ENCODE measurements at places on chromosomes 4 and X. TPM values are rescaled to one million over a fixed set of nuclear protein-coding genes. Genes with fewer than 3 reads are reported as not detected.

GRCh38 chr4:3044870-3045819 is 29.2 kb downstream of the HTT-AS start:
- no peak for DNase-seq

Gene PRDM8
- not detected for total RNA-seq

- no peak for DNase-seq
Measured at GRCh38 chr4:105815701-105816100, 79.6 kb upstream of the NPNT start.

Gene VCX3A
- total RNA-seq, result not detected

DNA sequence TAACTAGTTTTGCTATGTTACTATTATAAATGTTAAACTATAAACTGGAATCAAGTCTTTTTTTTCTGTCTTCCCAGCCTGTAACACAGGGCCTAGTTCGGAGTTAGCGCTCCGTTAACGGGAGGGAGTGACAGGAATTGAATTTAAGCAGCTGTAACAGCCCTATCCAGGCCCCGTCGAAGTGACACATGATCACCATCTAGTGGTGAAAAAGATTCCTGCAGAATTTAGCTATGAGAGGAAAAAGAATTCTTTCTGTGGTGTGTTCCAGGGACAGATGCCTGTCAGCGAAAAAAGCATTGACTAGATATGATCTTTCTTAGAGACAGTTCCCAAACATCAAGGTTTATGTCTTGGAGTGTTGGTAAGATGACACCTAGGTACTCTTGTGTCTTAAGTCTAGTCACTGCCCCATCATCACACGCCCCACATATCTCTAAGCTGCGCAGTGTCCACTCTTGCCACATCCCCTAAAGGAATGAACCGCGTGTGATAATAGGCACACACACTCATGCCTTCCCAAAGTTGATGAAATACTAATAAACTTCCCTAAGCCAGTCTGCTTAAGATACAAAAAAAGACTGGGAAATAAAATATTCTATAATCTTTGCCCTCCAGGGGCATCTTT is 2.1 kb downstream of the GAB3 start:
- DNase-seq, result no peak

DNA sequence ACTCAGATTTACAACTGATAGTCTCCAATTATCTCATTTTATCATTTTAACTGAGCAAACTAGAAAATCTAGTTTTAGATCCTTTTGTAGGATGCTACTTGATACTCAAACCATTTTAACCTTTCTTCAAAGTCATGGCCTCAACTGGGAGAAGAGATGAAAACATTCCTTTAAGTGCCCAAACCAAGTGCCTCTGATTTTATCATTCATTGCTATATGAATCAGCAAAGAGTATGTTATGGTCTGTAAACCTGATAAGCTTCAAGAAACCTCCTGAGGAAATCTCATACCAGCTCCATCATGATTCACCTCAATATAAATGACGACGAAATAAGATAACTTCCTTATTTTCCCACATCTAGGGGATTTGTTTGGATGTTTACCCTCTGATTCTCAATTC is 119.9 kb downstream of the FAM13A start:
- no peak for DNase-seq

Gene CITED1
- 1.3 TPM for total RNA-seq

GRCh38 chrX:131216828-131217227 is 72.3 kb downstream of the IGSF1 start:
- DNase-seq, result no peak

Gene H2AZ1
- 430 TPM for total RNA-seq

DNA sequence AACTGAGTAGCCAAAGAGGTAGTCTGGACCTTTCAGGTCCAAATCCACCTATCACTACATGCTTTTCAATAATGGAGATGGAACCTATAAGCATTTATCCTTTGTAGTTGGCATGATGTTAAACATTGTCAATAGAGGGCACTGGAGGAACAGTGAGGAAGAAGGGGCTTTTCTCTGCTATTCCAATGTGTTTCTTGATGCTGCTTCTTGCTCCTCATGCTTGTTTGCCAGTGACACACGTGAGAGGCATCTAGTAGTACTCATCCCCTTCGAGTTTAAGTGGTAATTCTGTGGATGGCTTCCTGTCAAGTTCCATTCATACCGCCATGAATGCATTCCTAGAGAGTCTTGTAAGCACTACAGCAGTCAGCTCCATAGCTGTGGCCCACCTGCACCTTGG is 84.0 kb downstream of the NAA11 start:
- peak; percentile 10 for DNase-seq

DNA sequence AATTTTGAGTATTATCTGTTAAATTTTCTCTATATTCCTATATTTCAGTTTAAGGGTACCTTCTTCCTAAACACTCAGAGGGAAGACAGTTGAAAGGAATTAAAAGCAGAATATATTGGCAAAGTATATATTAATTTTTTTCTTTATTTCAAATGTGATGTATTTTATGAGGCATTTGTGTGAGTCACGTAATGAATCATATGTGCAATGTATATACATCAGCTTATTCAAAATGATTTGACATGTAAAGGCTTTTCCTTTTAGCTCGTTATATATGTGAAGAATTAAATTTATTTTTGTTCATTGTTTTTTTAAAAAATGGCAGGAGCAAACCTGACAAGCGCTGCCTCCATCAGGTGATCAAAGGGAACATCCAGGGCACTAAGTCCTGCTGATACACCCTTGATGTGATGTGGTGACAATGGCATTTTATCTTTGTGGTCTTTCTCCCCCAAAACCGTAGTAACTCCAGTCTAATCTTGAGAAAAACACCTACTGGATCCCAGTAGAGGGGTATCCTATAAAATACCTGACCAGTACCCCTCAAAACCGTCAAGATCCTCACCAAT is 8.9 kb downstream of the WWC2 start:
- DNase-seq, result no peak

DNA sequence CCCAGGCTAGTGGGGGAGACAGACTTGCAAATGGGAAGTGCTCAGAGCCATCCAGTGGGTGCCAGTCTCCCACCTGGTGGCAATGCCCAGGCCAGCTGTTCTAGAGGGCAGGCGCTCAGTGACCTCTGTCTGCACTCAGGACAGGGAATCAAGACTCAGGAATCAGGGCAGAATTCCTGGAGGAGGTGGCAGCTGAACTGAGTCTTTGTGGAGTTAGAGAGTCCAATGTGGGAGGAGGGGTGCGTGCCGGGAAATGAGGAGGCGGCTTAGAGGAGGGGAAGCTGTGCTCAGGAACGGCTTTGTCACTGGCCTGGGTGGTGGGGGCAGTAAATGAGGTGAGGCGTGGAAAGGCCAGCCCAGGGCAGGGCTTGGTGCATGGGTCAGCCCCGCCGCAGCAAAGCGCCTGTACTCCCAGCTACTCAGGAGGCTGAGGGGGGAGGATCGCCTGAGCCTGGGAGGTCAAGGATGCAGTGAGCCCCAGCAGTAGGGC is 31.3 kb upstream of the SORCS2 start:
- DNase-seq, result peak; percentile 40

- peak; percentile 60 for DNase-seq
Measured at GRCh38 chrX:53071604-53072417, 10.4 kb upstream of the TSPYL2 start.

DNA sequence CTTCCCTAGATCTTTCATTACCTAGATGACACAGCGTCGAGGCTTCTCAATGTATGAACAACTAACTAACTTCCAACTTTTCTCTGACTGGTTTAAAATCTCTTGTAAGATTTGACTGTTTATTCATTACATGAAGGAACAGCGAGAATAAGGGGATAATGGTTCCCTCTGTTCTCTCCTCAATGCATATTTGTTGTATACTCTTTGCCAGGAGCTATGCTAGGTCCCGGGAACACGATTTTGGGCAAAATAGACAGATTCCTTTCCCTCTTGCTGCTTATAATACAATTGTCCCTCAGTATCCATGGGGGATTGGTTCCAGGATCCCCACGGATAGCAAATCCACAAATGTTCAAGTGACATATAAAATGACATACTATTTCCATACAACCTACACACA is 1020.0 kb downstream of the DMD start:
- DNase-seq, result no peak

DNA sequence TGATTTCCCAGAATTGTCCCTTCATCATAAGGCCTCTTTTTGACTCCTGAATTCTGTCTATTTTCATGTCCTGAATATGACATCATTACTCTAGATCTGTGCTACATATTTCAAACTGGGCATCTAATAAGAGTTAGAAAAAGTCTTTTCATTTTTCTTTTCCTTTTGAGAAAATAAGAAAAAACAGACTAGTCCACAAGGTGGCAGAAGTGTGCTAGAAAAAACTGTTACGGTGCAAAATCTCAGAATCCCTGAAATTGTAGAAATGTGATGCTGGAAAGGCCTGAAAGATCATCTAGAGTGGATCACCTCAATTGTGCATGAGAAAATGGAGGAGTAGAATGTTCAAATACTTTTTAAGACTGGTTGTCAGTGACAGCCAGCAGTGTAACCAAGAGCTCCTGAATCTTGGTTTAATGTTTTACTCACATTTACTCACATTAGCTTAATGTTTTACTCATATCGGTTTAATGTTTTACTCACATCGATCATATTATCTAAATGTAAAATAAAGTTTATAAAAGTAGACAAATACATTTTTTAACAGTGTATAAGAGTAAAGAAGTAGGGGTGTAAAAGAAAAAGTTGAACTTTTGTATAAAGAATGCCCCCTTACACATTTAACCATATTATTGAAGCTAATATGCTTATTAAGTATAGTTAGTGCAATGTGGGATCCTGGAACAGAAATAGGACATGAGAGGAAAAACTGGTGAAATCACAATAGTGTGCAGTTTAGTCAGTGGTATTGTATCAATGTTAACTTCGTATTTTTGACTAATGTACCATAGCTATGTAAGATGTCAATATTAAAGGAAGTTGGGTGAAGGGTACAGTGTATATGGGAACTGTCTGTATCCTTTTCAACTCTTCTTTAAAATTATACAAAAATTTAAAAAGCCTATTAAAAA is 15.2 kb downstream of the ASB11 start:
- peak; percentile 4 for DNase-seq

GRCh38 chr4:106450249-106450648 is 81.7 kb upstream of the GIMD1 start:
- DNase-seq, result no peak

Gene DGKK
- 2.5 TPM for total RNA-seq

GRCh38 chr4:123343400-123344041 is 53.1 kb upstream of the SPRY1 start:
- no peak for DNase-seq

Gene SGCB
- 6.5 TPM for total RNA-seq

DNA sequence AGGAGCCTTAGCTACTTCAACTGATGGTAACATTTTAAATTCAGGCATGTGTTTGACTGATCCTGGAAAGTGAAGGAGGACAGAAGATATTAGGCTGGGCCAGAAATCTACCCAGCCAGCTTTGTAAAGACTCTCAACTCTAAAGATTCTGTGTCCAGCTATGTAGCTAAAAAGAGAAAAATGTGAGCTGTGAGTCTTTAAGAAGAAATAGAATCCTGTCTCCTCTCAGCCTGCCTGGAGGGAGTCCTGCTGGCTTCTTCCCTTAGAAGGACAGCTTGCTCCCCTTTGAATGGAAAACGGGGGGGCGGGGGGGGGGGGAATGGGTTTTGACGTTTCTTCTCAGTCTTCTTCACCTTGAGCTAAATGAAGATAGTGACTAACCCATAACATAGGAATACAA is 54.3 kb upstream of the INTU start:
- no peak for DNase-seq

DNA sequence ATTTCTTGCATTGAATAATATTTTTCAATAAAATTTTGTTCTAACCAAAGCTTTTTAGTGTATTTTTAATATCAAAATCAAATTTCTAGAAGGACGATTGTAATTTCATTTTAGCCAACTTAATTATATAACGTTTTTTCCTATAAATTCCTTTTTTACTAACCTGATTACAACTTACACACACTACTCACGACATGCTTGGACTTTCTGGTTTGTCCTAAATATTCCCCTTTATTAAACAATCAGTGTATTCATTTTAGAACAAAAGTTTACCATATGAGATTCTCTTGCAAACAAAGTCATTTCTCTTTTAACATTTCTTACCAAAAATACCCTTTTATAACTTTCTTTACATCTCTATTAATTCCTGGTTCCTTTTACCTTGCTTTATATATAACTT is 173.7 kb downstream of the PWWP3B start:
- DNase-seq, result no peak

Gene SPANXN4
- not detected for total RNA-seq

Gene GRIA2
- total RNA-seq, result not detected

- DNase-seq, result no peak
Measured at GRCh38 chrX:109926743-109927662, 75.9 kb upstream of the TMEM164 start.

Gene TAF7L
- not detected for total RNA-seq

DNA sequence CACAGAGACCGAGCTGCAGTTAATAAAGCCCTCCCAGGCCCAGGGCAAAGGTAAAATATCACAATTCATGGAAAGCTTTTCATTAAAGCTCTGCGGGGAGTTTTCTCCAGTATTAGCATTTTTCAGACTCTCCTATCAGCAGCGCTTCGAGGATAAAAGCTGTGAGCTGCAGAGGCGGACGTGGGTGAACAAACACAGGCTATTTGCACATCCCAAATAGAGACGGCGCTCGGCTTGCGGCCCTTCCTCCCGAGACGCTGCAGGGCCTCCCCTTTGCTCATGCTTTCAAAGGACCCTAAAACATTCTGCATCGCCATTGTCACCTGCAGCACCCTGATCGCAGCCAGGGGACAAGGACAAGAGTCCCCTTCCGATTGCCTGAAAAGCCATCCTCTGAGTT is 97.3 kb downstream of the SORCS2 start:
- DNase-seq, result peak; percentile 29

- DNase-seq, result no peak
Measured at GRCh38 chr4:65391814-65392213, 278.5 kb downstream of the EPHA5 start.

GRCh38 chrX:104255465-104255864 is 732 bp upstream of the ESX1 start:
- DNase-seq, result no peak

DNA sequence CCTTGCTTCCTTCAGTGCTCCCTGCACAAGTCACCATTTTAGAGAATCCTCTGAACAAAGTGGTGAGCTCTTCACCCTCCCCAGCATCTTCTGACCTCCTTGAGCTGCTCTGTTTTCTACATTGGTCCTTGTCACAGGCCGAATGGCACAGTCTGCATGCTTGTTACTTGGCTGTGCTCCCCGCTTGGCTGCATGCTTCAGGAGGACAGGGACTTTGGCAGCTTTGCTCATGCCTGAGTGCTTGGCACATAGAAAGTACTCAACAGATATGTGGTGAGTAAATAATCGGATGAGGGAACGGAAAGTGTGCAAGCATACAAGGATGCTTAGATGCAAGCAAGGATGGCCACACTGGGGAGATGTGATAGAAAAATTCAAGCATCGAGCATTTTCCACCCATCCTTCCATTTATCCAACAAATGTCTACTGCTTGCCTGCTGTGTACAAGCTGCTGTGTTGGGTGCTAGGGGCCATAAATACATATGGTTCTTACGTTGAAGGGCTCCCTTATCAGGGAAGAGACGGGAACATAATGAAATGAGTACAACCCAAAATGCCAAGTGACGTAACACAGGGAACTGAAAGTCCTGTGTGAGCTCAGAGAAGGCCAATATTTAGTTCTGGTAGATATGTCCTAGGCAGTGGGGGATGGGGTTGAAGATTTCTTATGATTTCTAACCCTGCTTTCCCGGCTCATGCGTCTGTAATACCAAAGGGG is 31.2 kb downstream of the SLC2A9 start:
- no peak for DNase-seq

Gene USP26
- not detected for total RNA-seq

Gene GC
- not detected for total RNA-seq

All from Caco-2 (cell line).